Inflammatory macrophage (primary cell): ENCODE measurements at places on chromosomes 3 and 15.

DNA sequence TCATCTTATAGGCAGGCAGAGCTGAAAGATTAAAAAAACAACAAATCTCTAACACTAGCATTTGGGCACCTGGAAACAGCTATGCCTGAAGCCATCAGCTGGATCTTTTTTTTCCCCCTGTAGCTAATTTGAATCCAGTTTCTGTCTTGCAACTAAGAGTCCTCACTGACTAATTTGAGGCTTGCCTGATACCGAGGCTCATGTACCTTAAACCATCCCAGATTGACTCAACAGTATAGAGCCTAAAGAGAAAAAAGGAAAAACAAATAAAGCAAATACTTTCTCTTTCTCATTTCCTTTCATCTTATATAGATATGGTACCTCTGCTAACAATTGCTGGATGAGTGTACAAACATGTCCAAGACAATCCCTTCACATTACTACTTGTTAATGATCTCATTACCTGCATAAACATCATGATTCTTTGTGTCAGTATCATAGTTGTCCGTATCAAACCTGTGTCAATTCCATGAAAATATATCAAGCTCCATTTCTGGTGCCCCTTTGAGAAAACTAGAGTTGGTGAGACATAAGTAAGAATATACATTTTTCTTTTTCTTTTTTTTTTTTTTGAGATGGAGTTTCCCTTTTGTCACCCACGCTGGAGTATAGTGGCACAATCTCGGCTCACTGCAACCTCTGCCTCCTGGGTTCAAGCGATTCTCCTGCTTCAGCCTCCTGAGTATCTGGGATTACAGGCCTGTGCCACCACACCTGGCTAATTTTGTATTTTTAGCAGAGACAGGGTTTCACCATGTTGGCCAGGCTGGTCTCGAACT is 43.1 kb downstream of the BHLHE40 start:
- no peak for DNase-seq

DNA sequence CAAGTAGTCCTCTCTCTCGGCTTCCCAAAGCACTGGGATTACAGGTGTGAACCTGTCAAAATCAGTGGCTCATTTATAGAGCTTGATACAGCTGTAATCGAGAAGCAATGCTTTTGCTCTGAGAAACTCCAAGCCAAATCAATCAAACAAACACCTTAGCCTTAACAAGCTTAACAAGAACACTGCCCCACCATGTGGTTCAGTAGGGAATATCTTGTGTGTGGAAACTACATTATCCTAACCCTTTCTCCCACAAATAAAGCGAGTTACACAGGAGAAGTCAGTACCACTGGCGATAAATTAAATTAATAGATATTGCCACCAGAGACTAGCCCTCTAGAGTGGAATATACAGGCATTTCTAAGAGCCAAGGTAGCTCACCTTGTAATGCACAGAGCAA is 13.9 kb downstream of the CDAN1 start:
- no peak for DNase-seq

DNA sequence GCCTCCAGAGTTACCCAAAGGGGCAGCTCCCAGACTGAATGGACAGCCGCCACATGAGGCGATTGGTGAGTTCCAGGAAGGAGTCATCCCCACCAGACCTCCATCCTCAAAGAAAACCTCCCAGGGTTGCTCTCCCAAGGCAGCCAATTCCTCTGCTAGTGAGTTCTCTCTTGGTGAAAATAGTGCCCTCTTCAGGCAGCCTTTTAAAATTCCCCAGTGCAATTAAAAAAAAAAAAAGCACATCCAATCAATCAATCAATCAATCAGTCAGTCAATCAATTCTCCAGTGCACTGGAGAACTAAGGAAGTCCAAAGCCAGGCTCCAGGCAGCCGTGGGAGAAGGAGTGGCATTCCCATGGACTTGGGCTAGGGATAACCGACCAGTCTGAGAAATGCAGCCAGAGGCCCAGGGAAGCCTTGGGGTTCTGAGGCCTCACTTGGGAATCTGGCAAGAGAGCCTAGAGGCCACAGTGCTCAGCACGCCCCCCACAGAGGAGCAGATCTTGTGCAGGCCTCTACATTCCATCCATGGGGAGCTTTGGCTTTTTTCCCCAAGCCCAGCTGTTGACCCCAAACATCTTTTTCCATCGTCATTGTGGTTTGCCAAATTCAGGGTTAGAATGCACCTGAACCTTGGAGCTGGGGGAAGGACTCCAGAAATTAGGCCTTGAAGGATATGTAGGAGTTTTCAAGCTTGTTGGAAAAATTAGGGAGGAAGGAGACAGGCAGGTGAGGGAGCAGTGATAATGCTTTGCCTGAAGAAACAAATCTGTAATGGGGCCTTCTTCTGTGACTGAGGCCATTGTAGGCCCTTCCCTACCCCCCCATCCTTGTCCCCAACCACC is 4.8 kb downstream of the PAQR5 start:
- no peak for DNase-seq

DNA sequence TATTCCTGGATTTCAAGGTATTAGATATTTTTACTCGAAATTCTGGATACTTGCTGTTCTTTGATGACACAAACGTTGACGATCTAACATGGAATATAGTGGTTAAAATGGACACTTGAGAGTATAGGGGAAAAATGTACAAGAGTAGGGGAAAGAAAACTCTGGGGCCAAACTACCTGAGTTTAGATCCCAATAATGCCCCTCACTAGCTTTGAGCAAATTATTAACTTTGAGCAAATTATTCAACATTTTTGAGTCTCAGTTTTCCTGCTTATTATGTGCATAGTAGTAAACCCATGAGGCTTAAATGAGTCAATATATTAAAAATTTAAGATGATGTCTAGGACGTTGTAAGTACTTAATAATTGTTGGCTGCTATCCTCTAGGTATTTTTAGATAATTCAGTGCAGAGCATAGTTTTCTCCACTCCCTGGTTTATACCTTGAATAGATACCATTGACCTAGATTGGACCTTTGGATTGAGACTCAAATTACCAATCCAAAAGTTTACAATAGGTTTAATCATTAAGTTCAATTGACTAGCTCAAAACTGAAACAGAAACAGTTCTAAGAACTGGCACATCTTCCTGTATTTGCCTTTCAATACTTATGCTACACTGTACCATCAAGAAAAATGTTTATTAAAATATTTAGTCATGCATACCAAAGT is 4.5 kb downstream of the ADGRG7 start:
- no peak for DNase-seq

DNA sequence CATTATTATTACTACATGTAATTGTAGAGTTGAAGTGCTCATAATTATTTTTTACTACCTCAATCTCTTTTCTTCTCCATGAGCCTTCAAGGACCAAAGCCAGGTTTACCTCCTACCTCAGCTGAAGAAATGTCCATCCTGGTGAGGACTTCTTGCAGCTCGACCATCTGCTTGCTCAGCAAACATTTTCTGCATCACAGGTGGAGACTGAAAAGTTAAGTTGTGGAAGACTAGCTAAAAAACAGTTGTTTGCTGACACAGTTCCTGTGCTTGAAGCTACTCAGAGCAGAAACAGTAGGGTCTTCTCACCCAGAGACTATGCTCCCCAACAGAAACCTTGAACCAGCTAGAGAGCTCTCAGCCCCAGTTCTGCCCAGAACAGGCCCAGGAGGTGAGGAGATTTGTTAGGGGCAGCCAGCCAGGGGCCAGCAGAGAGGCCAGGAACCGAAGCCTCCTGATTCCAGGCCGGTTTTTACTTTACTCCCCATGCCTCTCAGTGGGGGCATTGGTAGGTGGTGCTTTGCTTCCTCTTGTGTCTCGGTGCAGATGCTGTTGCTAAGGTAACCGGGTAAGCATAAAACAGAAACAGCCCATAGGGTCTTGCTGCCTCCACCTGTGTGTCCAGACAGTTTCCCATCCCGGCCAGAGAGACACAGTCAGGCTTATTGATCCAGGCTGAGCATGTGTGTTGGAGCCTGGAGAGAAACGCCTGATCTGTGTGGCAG is 54.9 kb downstream of the CCNL1 start:
- no peak for DNase-seq

DNA sequence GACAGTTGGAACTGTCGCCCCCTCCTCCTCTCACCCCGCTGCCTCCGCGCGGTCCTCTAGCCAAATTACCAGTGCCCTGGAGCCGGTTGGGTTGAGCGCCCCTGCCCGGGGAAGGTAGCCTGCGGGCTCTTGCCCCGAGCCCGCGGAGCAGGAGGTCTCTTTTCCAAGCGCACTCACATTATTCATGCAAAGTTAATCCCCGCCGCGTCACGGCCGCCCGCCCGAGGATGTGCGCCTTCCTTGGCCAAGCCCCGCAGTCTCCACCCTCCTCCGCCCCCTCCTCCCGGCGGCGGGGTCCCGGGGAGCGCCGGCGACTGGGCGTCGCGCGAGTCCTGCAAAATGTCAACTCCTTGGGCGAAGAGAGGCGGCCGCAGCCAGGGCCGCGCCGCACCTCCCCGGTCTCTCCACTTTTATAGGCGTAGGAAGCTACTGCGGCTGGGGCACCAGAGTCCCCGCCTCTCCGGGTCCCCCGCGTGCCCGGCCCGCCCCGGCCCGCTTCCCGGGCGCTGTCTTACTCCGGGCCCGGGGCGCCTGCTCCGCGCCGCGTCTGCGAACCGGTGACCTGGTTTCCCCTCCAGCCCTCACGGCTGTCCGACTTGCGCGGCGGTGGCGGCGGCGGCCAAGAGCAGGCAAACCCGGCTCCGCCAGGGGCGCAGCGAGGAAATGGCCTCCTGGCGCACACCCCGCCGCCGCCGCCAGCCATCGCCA is at the start of gene THRB:
Gene THRB (minus strand): TSS at position 233 of the 708 bp plus-strand sequence.
- peak; percentile 63 for DNase-seq

- DNase-seq: no peak
Measured at GRCh38 chr3:61562042-61562720, 810 bp downstream of the PTPRG start.

- DNase-seq: no peak
Measured at GRCh38 chr15:68201879-68202261, 3.3 kb downstream of the CALML4 start.

- peak; percentile 76 for DNase-seq
Measured at GRCh38 chr15:89980896-89981295, 20.2 kb upstream of the ZNF710 start.

GRCh38 chr15:94582368-94582767 is 351.0 kb downstream of the MCTP2 start:
- peak; percentile 16 for DNase-seq

GRCh38 chr3:186590580-186591295 is 20.2 kb downstream of the DNAJB11 start:
- no peak for DNase-seq

- DNase-seq: no peak
Measured at GRCh38 chr15:40731034-40731433, 24.0 kb downstream of the RMDN3 start.

- DNase-seq: peak; percentile 90
Measured at GRCh38 chr3:188914552-188914951, 257.2 kb upstream of the TPRG1 start.

DNA sequence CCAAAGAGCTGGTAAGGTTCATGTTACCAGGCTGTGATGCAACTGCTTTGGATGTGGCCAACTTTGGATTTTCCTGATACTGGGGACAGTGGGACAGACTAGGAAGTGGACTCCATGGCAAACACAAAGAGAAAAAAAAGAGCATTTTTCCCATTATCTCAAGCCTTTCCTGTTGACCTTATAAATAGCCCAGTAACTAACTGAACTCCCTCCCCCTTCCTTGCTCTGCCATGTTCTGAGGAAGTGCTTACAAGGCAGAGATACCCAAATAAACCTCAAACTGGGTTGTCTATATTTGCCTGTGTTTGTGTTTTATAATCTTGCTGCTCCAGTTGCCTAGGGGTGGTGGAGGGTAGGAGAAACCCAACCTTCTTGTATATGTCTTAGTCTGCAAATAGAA is 27.3 kb upstream of the SLC9A9 start:
- DNase-seq: no peak

- no peak for DNase-seq
Measured at GRCh38 chr3:126930936-126931600, 51.8 kb upstream of the PLXNA1 start.

DNA sequence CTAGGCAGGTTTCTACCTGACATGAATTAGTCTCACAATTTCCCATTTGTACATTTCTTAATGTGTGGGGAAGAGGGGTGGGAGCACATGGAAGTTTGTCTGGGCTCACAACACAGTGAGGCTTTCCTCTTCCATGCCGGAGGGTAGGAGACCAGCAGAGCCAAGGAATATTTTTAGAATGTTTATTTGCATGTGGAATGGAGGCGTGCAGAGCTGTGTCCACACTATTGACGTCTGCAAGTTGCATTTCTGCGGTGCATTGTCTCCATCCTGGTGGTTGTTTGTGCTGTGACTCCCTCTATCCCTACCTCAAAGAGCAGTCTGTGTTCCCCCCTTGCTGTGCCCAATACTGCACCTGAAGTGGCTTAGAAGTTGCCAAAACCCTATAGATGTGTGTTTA is 103.1 kb upstream of the LRTM1 start:
- DNase-seq: no peak

DNA sequence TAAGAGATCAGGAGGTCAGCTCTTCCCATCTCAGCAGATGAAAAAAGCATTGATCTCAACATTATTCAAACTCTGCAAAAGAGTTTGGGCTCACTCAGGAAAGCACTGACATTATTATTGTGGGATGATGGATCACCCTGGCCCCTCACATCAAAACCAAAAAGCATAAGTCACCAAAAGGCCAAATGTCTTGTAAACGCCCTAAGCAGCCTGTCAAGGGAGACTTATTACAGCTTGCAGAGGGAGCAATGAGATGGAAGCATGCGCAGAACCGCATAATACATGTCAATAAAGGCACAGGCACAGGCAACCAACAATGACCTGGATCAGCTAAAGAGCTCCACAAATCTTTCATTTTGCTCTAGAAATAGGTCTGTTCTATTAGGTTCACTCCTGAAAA is 4.6 kb downstream of the FSIP1 start:
- no peak for DNase-seq

DNA sequence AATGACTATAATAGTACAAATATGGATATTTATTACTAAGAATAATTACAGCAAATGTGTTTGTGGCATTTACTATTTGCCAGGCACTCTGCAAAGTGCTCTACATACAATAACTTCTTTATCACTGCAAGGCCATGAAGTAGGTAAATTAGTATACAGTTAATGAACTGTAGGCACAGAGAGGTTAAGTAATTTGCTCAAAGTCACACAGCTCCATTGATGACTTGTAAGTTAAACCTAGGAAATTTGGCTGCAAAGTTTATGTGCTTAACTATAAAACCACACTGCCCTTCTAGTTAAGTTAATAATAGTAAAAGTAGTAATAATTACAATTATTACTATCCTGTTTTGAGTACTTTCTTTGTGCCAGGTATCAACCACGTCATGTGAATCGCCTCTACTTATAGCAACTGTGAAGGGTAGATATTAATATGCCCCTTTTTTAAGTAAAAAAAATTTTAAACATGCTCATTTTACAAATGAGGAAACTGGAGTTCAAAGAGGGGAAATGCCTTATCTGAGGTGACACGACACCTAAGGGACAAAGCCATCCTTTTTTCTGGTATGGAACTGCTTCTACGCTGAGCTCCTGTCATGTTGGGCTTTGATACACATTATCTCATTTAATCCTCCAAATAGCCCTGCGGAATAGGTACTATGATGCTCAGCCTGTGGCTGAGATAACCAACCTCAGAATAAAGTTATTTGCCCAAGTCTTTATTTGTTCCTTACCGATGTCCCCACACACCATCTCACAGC is 8.5 kb downstream of the BHLHE40 start:
- DNase-seq: no peak

- DNase-seq: no peak
Measured at GRCh38 chr3:172124271-172124670, 84.9 kb downstream of the FNDC3B start.

GRCh38 chr3:50666837-50667236 is 7.9 kb upstream of the DOCK3 start:
- no peak for DNase-seq

- no peak for DNase-seq
Measured at GRCh38 chr3:38120693-38121450, 16.1 kb downstream of the ACAA1 start.
